ENCODE measurements at places on chromosomes 1 and 21. TPM values are rescaled to one million over a fixed set of nuclear protein-coding genes. Genes with fewer than 3 reads are reported as not detected.

DNA sequence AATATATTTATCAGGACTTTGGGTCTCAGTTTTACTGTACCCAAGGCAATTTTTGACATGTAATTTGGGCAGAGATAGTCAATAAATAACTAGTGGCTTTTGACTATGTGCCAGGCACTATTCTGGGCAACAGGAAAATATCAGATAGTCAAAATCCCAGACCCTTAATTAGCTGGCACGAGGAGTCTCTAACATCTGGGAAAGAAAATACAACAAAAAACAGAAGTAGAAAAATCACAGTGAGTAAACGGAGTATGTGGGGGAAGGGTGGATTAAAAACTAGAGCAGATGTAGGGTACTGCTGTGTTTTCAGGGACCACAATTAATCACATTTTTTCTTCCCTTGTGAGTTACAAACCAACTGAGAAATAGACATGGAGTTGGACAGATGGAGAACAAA, 217.8 kb downstream of the NCAM2 start:
- DNase-seq: no peak

DNA sequence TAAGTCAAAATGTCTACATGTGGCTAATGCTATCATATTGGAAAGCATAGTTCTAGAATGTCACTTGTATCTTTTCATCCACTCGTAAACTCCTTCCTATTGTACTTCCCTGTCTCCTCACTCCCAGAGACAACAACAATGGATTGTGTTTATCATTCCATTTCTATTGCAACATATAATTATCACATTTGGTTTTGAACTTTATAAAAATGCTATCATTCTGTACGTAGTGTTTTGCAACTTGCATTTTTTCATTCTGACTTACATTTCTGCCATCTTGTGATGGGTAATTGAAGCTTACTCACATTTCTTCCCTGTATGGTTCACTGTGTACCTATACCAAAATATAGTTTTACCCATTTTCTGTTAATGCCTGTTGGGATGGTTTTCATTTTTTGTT, 14.5 kb upstream of the CSF3R start:
- DNase-seq: no peak

HCRTR1 gene
- 0.13 TPM for total RNA-seq

DNA sequence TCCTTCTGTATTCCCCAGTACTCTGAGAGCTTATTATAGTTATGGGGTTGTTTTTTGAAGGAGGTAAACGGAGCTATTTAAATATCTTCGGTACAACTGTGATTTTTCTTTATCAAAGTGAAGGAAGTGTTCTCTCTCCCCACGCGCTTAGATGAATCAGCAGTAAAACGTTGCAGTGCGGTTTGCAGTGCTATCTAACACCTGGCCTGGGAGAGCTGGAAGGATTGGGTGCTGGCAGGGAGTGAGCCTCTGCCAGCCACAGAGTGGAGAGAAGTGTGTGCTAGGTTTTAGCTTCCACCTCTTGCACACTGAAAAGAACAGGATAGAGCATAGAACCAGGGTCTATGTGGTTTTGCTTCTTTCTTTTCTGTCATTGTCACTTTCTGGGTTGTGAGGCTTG, 165.9 kb downstream of the SDCCAG8 start:
- no peak for DNase-seq

DNA sequence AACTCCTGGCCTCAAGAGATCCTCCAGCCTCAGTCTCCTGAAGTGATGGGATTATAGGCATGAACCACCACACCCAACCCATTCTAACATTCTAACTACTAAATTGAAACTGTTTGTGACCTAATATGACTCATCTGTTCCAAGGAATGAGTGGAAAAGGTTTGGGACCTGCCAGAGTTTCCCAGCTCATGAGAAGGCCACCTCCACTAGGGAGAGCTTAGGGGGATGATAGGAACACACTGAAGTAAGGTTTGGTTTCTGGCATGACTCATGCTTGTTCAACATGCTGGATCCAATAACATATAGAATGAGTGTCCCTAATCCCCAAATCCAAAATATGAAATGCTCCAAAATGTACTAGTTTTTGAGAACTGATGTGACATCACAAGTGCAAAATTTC, 18.9 kb upstream of the SCAF4 start:
- DNase-seq: no peak

- DNase-seq: no peak
Measured at GRCh38 chr1:95742591-95743089, 508.6 kb downstream of the RWDD3 start.

- no peak for DNase-seq
Measured at GRCh38 chr1:119747451-119747850, 21.3 kb downstream of the HMGCS2 start.

GRCh38 chr21:26844258-26845065, 747 bp downstream of the ADAMTS1 start:
- DNase-seq: peak; percentile 49

OR6K3 gene
- not detected for total RNA-seq

KRTAP13-2 gene
- not detected for total RNA-seq

DNA sequence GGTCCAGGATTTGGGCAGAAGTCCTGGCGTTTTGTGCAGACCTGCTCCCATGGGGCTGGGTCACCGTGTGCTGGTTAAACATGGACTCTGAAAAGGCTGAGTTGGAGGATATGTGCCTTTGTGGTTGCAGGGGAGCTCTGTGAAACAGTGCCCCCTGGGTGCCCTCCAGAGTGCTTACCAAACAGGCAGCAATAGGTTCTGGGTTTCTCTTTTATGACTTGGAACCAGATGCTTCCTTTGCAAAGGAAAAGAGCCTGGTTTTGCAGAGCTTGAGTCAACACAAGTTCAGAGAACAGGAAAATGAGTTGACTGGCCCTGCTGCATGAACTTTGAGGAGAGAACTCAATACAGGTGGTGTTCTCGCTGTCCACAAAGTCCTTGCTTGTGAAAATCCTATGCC, 288.9 kb downstream of the TM2D1 start:
- no peak for DNase-seq

NES gene
- total RNA-seq: 103 TPM

PRKACB gene
- total RNA-seq: 19.2 TPM

GRCh38 chr1:14971221-14971620, 182.3 kb upstream of the TMEM51 start:
- DNase-seq: no peak

DNA sequence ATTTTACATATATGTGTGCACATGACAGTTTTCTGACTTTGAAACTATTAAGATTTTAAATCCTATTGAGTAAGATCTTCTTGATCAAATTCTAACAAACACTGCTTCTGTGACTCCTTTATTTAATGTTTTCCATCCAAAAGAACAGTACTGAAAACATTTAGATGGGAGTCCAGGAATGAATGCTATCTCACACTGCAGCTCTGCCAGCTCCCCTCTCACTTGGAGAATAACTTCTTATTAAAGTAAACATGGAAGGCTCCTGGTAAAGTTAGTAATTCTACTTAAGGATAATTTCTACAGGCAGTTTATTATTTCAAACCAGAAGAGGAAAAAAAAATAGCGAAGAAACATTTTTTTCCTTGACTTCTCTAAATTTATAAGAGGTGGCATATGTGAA, 349.1 kb downstream of the DPYD start:
- no peak for DNase-seq
